GM19239 (cell line): ENCODE measurements at places on chromosomes 16 and 17.

DNA sequence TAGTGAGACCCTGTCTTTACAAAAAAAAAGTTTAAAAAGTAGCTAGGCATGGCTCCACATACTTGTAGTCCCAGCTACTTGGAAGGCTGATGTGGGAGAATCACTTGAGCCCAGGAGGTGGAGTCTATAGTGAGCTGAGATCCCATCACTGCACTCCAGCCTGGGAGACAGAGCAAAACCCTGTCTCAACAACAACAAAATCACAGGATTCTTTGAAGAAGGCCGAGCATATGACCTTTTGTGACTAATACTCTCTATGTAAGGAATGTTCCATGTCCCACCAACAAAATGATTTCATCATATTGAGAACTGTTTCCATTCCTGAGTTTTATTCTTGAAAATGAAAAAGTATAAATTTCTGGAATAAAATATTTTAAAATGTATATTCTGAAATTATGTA, 58.9 kb upstream of the EFCAB3 start:
- DNase-seq = no peak

DNA sequence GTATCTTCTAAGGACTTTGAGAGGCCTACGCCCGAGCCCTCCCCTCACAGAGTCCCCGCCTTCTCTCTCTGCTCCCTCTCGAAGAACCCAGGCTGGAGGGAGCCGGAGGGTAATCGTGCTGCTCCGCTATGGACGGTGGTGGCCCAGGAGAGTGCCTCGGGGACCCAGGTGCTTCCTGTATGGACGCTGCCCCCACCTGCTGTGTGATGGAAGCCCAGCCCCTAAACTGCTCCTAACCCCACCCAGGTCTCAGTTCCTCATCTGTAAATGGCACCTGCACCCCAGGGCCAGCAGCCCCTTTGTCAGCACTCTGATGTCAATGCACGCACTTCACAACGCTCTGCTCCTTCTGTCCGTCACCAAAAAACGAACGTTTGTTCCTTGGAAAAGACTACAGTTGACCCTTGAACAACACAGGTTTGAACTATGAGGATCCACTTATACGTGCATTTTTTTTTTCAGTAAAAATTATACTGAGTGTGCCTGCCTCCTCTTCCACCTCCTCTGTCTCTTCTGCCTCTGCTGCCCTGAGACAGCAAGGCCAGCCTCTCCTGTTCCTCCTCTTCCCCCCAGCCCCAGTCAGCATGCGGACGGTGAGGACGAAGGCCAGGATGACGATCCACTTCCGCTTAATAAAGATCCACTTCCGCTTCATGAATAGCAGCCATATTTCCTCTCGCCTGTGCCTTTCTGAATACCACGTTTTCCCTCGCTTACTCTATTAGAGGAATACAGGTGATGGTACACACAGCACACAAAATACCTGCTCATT, 118.3 kb downstream of the BANP start:
- peak; percentile 93 for DNase-seq

- no peak for DNase-seq
Measured at GRCh38 chr16:8665529-8665928, 8.9 kb upstream of the ABAT start.

DNA sequence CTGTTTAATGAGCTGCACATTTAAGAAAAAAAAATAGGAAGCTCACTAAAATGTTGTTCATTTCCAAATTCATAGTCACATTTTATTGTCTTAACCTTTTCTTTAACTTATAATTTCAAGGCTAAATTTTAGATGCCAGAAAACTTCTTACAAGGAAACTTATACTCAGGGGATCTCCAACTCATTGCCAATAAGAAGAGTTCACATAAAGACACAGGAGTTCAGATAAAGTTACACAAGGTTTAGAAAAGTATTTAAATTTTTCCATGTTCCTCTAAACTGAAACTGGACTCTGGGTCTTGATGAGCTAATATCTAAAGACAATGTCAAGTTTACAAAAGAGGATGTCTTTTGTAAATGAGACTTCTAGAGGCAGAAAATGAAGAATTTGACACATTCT, 190.7 kb upstream of the KCNJ16 start:
- DNase-seq = no peak

DNA sequence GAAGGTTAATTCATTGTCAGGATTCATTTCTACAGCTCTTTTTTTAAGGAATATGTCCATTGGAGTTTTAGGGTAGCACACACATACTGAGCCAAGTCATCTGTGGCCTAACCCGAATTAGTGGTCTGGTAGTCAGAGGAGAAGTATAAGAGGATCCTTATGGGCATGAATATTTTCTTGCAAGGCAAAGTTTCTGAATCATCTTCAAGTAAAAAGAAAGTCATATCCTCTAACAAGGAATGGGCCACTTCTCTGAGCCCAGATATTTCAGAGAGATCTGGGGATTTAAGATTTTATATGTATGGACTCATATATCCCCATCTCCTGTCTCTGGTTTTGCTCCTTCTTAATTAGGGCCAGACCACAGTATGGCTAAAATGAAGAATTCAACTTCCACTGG, 99.2 kb upstream of the CDH8 start:
- no peak for DNase-seq

- peak; percentile 90 for DNase-seq
Measured at GRCh38 chr16:73058221-73058615, 10.3 kb upstream of the ZFHX3 start.

GRCh38 chr17:55524440-55525220, 13.4 kb upstream of the SMIM36 start:
- no peak for DNase-seq

DNA sequence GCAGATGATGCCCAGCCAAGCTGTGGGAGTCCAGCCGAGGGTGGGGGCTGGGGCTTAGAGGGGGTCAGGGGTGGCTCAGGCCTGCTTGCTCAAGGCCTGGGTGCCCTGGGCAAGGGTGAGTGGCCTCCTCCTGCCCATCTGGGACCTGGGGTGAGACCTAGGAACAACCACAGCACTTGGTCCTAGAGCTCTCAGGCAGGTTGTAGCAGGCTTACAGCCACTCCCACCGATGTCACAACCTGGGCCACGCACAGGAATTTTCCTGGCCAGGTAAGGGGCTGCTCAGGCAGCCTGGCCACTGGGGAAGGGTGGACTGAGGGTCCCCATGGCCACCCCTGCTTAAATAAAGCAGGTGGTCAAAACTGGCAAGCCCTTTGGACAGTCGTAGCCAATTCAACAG, 6.3 kb upstream of the SREBF1 start:
- DNase-seq = no peak

- DNase-seq = no peak
Measured at GRCh38 chr17:50766222-50767023, 895 bp downstream of the ANKRD40CL start.

DNA sequence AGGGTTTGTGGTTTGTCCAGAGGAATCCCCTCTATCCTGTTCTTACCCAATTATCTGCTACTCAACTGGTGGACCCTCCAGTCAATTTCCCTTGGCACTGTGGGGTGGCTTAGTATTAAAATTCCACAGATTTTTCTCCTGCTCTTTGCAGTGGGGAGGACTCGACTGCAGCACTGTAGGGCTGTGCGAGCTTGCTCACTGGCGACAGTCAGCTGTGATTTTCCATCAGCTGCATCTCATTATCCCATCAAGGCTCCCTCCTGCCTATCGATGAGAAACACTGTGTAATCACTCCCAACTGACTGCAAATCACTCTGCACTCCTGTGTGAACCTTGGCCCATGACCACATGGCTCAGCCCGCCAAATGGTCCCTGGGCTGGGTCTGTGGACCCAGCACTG, 90.5 kb upstream of the MAF start:
- DNase-seq = no peak

DNA sequence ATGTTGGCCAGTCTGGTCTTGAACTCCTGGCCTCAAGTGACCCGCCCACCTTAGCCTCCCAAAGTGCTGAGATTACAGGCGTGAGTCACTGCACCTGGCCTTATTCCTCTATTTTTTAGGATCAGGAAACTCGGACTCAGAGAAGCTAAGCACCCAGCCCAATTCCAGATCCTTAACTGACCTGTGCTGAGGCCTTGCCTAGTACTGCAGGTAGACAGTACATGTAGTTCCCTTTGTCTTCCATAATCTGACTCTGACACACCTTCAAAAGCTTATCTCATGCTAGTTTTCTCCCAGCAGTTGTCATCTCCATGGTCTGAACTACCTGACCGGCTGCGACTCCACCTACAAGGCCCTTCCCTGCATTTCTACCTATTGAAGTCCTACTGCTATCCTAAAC, 65.7 kb upstream of the AXIN2 start:
- no peak for DNase-seq

GRCh38 chr17:32870027-32870670, 6.8 kb downstream of the MYO1D start:
- DNase-seq = no peak

GRCh38 chr16:71564335-71564967, 12.4 kb downstream of the TAT start:
- DNase-seq = peak; percentile 81

- no peak for DNase-seq
Measured at GRCh38 chr17:69428252-69428980, 13.9 kb downstream of the MAP2K6 start.

- no peak for DNase-seq
Measured at GRCh38 chr16:68113059-68113761, 28.0 kb downstream of the NFATC3 start.

DNA sequence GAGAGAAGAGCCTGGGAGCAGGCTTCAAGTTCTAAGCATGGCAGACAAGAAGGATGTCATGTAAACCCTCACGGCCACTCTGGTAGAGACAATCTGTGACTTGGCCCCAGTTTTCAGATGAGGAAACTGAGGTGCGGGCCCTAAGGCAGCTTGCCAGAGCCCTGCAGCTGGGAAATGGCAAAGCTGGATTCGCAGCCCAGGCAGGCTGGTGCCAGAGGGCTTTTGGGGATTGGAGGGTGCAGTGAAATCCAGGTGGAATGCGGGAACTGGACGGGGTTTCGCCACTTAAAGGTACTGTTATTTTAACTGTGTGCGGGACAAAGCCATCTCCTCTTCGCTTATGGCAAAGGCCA, 477 bp upstream of the OSGIN1 start:
- no peak for DNase-seq

GRCh38 chr17:2705888-2706795, 5.4 kb downstream of the CLUH start:
- DNase-seq = no peak

GRCh38 chr16:3671424-3671823, 16.9 kb downstream of the DNASE1 start:
- no peak for DNase-seq

GRCh38 chr17:12789075-12789480, 220 bp upstream of the ARHGAP44 start:
- no peak for DNase-seq

- DNase-seq = peak; percentile 35
Measured at GRCh38 chr16:10228779-10229178, 46.6 kb upstream of the GRIN2A start.

GRCh38 chr17:2438823-2439222, 38.0 kb upstream of the MNT start:
- no peak for DNase-seq

GRCh38 chr17:16986391-16986790, 14.5 kb upstream of the TNFRSF13B start:
- DNase-seq = no peak

DNA sequence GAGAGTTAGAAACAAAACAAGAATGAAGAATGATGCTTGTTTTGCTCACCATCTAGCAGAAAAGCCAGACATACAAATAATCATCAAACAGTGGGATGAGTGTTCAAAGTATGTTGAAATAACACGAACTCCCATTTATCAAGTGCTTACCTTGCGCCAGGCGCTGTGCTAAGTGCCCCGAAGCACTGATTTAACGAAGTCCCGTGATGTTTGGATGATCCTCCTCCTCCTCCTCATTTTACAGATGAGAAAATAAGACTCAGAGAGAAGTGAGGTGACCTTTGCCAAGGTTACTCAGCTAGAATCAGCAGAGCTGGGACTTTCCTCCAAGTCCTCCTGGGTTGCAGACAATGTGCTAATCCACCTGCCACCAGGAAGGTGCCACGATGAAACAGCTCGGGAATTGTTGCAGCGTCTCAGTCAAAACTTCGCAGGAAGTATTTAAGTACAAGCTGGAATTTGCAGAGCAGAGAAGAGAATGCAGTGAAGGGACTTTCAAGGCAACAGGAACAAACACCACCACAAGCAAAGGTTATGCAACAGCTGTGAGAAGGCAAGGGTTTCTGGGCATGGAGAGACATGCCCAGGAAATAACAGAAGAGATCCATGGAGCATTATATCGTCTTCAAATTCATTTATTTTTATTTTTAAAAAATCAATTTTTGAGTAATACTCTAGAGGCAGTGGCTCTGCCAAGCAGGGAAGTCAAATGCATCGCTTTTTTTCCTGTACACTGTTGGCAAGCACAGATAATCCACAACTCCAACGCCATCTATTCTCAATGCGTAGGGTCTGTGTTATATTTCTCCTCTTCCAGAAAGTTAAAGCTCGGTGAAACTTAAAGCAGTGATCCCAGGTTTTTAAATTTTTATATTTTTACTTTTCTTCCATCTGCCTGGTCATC, 11.1 kb downstream of the PRCD start:
- DNase-seq = no peak

- peak; percentile 60 for DNase-seq
Measured at GRCh38 chr16:1363501-1364041, 11.8 kb downstream of the GNPTG start.

DNA sequence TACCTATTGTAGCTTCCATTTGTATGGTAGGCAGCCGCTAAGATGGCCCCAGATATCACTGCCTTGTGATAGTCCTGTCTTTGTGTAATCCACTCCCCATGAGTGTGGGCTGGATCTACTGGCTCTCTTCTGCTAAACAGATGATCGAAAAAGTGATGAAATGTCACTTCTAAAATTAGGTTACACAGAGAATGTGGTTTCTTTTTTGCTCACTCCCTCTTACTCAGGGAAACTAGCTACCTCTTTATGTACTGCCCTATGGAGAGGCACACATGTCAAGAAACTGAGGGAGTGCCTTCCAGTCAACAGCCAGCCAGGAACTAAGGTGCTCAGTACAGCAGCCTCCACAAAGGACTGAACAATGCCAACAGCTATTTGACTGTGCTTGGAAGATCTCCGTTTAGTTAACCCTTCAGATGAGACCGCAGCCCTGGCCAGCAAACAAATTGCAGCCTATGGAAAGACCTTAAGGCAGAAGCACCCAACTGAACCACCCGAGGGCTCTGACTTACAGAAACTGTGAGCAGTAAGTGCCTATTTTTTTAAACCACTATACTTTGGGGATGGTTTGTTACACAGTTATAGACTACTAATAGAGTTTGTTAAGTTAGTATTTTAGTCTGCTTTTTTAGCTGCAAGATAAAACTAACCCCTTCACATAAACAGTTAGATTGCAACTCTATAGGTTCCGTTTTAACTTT, 113.2 kb upstream of the MAF start:
- no peak for DNase-seq
